ENCODE measurements at places on chromosomes 2 and 18.

DNA sequence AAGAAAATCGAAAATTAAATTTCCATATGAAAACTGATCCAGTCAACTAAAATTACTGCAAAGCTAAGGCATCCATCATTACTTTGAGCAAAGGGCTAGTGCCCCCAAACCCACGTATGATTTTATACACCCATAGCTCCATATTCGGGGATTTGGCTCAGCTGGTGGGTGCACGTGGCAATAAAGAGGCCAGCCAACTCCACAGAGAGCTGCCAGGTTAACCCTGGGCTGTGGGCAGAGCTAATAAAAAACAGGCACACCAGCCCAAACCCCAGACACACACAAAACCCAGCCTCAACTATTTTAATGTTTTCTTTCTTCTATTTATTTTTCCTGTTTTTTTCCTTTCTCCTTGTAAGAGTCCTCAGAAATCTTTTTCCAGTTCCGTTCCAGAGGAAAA, 151.3 kb upstream of the SOX11 start:
- no peak for DNase-seq

GRCh38 chr2:24973812-24974211, 2.1 kb upstream of the DNAJC27 start:
- no peak for DNase-seq

GRCh38 chr2:2919574-2920365, 457.8 kb downstream of the EIPR1 start:
- no peak for DNase-seq

- peak; percentile 55 for DNase-seq
Observed at GRCh38 chr2:151315381-151315903, 26.0 kb upstream of the NMI start.

- DNase-seq, result peak; percentile 96
Observed at GRCh38 chr2:197972061-197972460, 167.7 kb downstream of the PLCL1 start.

GRCh38 chr2:238475566-238475965, 48.8 kb downstream of the ASB1 start:
- DNase-seq, result no peak

All from adipocyte (in vitro differentiated cells).